Naive thymus-derived CD4-positive, alpha-beta T cell (primary cell): ENCODE measurements at places on chromosomes 1 and 21.

DNA sequence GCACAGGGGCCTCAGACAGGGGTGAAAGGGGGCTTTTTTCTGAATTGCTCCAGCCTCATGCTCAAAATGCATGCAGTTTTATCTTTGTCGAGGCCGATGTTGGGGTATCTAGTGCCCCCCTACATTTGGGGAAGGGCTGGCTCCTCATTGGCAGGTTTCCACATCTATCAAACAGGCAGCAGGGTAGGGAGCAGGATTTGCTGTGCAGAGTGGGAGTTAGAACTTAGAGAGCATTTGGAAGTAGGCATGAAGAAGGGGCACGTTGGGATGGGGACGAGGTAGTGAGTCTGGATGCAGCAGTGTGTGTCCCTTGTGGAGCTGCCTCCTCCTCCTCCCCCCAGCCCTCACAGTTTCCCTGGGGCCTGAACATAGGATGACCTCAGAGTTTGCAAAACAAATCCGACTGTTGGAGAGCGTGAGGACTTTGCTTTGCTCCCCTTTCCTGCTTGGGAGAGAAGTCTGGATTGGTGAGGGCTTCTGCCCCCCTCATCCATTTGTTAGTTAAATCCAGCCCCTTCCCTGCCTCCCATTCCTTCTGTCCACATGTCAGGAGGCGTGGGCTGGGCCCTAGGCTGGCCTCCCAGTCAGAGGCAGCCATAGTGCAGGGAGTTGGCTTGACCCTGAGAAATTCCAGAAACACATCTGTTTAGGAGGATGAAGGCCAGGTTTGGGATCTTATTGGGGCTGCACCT is 36.9 kb upstream of the GPR37L1 start:
- no peak for DNase-seq

DNA sequence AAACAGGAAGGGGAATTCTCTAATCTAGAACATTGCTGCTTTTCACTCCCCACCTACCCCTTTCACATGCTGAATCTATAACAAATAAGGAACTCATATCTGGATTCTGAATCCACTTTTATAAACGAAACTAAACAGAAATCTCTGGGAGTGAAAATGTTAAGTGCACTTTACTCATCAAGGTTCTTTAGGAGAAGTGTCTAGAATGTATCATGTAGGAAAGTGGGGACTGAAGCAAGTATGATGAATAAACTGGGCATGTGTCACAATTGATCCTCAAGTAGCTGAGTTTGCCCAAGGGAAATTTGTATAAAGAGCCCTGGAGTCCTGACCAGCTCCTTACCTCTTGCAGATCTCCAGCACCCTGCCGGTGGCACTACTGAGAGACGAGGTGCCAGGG is 19.8 kb downstream of the AVPR1B start:
- DNase-seq = no peak

- no peak for DNase-seq
Observed at GRCh38 chr1:14881775-14882672, 271.5 kb upstream of the TMEM51 start.

GRCh38 chr1:224851210-224851847 is 78.1 kb upstream of the DNAH14 start:
- peak; percentile 15 for DNase-seq

DNA sequence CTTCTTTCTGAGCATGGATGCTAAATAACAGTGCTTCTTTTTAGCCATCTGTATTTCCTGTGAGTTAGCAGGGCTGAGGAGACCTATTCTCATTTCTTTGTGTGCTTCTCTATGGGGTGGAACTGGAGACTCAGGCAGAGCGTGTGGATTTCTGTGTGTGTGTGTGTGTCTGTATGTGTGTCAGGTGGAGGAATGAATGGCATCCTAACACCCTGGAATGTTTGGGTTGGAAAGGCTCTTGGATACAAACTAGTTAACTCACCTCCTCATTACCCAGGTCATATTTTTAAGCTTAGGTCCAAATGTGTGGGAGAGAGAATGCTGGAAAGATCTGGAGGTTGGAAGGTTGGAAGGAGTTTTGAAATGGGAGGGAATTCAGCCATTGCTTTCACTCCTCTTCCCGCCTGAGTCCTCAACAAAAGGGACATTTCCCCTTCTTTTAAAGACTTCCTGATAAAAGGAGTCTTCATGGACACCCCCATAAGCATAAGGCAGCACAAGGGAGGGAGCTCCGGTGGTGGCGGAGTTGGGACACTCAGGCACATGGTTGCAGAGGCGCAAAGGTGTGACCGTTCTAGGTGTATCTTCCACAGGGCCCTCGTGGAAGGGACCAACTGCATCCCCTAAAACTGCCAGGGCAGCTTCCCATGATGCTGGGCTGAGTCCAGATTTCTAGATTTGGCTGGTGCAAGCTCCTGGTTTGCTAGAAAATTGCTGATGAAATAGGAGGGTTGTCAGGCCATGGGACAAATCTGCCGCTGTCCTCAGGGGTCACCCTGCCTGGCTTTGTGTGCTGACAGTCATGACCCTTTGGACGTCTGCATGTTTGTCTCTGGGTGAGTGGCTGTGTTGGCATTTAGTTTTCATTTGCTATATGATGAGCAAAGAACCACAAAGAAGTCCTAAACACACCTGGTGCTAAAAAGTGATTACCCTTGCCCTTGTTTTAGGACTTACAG is 37.6 kb downstream of the MTARC1 start:
- DNase-seq = no peak

- no peak for DNase-seq
Observed at GRCh38 chr1:47656719-47657685, 219.2 kb downstream of the FOXD2 start.

DNA sequence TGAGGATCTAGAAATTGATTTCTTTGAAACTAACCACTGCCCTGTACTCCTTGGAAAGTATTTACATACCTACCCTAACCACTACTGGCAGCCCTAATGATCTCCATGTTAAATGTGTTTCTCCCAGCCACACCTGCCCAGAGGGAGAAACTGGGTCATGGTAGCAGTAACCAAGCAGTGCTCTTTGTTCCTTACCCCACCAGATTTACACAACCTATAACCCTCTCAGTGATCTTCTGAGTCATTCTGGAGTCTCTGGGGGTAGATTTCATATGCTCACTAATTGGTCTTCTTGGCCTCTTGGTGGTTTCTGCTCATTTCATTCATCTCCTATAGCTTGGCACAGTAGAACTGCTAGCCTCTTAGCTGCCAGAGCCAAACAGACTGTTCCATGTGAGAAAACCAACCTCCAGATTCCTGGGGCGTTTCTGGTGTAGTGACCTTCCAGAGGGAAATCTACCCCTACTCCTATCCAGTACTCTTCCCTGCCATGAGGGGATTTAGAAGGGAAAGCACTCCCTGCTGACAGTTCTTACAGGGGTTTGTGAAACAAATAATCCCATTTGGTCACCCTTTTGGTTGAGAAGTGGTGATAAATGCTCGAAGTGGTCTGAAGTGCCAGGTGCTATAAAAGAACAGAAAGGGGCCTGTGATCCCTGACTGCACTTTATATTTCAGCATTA is 36.2 kb upstream of the LRIG2 start:
- no peak for DNase-seq

DNA sequence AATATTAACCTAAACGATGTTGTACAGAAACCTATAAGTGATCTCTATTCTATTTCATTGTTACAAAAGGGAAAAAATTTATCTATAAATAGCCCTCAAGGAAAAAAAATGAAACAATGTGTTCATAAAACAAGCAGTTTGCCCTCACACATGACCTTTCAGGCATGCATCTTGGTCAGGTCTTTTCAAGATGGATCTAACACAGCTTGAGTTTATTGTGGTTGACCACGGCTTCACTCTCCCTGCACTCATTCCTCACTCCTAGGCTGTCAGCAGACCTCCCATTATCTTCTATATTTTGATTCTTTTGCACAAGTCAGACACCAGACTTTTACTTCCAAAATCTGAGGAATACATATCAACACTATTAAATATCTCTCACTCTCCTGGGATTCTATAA is 544.3 kb downstream of the KCNT2 start:
- no peak for DNase-seq

DNA sequence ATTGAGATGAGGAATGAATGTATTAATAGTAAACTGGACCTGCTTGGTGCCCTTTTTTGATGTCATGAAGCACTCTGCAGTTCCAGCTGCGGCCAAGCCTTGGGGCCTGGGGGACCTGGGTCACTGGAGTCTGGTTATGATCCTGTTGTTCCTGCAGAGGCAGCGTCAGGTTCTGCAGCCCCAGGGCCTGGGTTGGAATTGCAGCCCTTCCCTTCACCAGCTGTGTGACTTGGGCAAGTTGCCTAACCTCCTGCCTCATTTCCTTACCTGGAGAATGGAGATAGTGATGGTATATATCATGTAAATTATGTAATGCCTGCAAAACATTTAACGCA is 9.1 kb upstream of the ATP5PO start:
- no peak for DNase-seq

DNA sequence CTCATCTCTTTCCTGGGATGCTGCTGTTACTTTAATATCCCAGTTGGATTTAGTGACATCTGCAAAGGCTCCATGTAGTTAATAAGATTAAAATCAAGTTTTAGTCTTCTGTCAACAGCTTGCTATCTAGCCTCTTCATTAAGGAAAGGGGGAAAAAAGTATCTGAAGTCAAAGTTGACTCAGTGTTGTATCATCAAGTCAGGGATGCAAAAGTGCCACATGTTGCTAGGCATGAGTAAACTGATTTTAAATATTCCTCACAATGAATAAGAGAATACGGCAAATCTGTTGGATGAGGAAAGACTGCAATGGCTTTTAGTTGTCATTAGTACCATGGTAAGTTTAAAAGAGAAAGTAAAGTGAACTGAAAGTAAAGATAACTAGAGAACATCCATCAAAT is 383.2 kb upstream of the ZRANB2 start:
- no peak for DNase-seq

DNA sequence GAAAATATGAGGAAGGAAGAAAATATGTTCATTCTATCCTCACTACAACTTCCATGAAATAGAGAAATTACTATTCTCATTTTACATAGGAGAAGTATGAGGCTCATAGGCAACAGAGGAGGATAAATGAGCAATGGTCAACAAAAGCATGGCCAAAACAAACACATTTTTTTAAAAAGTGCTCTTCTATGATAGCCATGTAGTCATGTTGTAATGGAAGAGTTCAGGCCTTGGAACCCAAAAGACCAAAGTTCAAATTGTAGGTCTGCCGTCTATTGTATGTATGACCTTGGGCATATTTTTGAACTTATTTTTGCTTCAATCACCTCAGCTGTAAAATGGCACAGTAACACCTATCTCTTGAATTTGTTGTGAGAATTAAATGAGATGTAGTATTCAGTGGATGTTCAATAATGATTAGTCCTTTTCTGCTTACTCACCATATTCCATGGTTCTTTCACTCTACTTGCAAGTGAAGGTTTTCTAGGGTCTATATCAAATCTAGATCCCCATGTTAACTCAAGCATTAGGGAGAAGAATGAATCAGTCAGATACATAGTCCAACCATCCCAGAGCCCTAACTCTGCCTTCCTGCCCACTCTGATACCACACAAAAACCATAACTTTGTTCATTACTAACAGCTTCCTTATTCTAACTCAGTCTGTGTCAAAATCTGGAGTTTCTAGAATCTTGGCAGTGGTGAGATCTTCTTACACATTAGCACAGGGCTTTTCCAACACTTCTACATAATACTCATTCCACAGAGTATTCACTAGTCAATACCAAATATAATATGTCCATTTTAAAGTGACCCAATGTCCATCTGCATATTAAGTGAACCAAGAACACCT is 353.2 kb downstream of the PLPP3 start:
- DNase-seq = no peak

- DNase-seq = no peak
Observed at GRCh38 chr21:17506951-17507350, 5.9 kb upstream of the CXADR start.
